ENCODE measurements at places on chromosomes 3 and 15. TPM values are rescaled to one million over a fixed set of nuclear protein-coding genes. Genes with fewer than 3 reads are reported as not detected.

CAND2 gene
- 0.98 TPM for total RNA-seq

SOX2 gene
- total RNA-seq: not detected

ANKRD34C gene
- total RNA-seq: not detected

EPHB1 gene
- 1.8 TPM for total RNA-seq

CRABP1 gene
- not detected for total RNA-seq

KCNMB2 gene
- total RNA-seq: not detected

BCL2A1 gene
- 14.8 TPM for total RNA-seq

WDR93 gene
- not detected for total RNA-seq

GPR160 gene
- total RNA-seq: 6.2 TPM

TTLL13 gene
- 0.45 TPM for total RNA-seq

SLC38A3 gene
- total RNA-seq: not detected

ANKRD63 gene
- not detected for total RNA-seq

PTH1R gene
- not detected for total RNA-seq

TRPM1 gene
- total RNA-seq: not detected

NR1I2 gene
- total RNA-seq: 0.10 TPM

RAB6B gene
- not detected for total RNA-seq

STXBP5L gene
- not detected for total RNA-seq

SERF2 gene
- 981 TPM for total RNA-seq

ARHGAP11A gene
- 148 TPM for total RNA-seq

RBSN gene
- 22.9 TPM for total RNA-seq

ZNF662 gene
- total RNA-seq: 0.25 TPM

TMEM212 gene
- total RNA-seq: not detected

TM4SF18 gene
- not detected for total RNA-seq

MELTF gene
- 6.4 TPM for total RNA-seq

ZNF660 gene
- 0.15 TPM for total RNA-seq

SLC22A14 gene
- total RNA-seq: not detected

ELL3 gene
- total RNA-seq: 2.9 TPM

RARRES1 gene
- total RNA-seq: not detected

GOLGA6L7 gene
- not detected for total RNA-seq

DUOX1 gene
- not detected for total RNA-seq

FBXL22 gene
- 0.81 TPM for total RNA-seq

CDCP1 gene
- 22.2 TPM for total RNA-seq

HRH1 gene
- 0.27 TPM for total RNA-seq

TUSC7 gene
- not detected for total RNA-seq

CHRFAM7A gene
- total RNA-seq: not detected

WDR73 gene
- total RNA-seq: 23.8 TPM

Measured in activated CD4-positive, alpha-beta T cell treated with anti-CD3 and anti-CD28 coated beads, Interleukin-2, amount 10 ng/mL, durations not matched to agents 7 days and 5 days (primary cell).